ENCODE measurements at places on chromosomes 12 and 14.

DNA sequence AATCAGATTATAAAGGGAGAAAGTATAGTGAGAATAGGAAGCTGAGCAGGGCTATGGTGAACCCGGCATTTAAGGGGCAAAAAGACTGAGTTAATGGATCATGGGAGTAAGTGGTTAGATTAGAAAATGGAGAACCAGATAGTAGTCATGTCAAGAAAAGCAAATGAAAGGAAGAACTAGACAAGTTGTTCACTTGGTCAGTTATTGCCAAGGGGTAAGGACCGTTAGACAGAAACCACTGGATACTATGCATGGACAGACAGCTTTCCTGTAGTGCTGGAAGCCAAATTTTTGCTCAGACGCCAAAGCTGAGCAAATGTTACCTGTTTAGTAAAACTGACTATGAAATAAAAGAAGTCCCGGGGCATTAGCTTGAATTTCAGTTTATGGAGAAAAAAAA, 3.8 kb downstream of the LIMA1 start:
- DNase-seq = no peak

DNA sequence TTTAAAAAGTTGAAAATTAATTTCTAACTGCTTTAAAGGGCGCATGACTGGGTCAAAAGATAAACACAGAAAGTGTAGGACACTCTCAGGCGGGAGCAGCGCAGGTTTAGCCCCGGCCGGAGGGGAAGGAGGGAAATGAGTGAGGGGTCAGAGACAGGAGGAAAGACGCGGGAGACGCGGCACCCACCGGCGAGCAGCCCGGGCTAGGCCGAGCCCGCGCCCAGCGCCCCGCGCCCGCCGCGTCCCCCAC, 591 bp downstream of the GXYLT1 start:
- DNase-seq = peak; percentile 25

DNA sequence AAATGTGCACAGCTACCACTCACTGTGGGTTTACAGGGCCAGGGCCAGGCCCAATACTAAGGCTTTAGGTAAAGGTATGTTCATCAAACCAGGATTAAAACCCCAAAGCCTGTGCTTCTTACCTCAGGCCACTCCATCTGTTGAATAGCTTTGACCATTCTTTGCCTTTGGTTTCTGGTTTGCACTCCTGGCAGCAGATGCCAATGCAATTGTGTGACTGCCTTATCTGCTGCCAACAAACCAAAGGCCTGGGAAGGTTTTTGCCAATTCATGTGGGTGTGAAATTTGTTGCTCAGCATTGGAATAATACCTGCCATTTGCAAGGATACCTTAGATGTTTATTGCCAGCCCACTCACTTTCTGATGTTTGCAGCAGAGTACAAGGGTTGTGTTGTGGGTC, 221.6 kb downstream of the C12orf75 start:
- no peak for DNase-seq

DNA sequence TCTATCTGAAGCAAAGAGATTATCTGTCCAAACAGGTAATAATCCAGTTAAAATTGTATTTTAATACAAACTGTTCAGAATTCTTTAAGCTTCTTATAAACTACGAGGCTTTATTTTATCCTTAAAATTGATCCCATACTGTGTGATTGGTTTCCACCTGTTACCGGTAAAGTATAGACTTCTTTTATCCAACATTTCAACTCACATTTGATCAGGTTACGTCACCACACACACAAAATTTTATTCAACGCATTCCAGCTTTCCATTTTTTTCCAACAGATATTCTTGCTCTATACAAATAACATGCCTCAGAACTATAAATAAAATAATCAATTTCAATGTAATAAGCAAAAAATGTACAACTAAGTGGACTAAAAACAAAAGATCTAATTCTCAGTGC, 4.5 kb downstream of the NOVA1 start:
- no peak for DNase-seq

DNA sequence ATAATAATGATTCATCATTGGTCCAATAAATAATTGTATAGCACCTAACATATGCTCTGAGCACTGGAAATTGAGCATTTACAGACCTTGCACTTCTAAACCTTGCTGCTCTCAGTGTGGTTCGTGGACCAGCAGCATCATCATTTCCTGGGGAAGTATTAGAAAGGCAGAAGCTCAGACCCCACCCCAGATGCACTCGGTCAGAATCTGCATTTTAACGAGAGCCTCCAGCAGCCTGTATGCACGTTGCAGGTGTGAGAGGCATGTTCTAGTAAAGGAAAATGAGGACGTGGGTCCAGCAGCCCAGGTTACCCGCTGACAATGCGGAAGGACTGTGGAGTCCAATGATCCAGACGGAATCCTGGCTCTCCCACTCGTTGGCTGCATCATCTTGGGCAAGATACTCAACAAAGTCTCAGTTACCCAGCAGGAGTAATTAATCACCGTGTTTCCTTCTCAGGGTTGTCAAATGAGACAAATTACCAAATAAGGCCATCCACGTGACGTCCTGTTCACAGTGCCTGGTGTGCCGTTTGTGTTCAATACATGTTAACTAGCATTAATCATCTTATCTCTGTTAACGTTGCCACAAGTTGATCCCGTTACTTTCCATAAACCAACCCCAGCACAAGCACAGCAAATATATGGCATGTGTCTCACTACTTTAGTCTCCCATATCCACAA, 49.2 kb upstream of the CCND2 start:
- no peak for DNase-seq

GRCh38 chr12:68335462-68335861, 3.3 kb upstream of the MDM1 start:
- no peak for DNase-seq

DNA sequence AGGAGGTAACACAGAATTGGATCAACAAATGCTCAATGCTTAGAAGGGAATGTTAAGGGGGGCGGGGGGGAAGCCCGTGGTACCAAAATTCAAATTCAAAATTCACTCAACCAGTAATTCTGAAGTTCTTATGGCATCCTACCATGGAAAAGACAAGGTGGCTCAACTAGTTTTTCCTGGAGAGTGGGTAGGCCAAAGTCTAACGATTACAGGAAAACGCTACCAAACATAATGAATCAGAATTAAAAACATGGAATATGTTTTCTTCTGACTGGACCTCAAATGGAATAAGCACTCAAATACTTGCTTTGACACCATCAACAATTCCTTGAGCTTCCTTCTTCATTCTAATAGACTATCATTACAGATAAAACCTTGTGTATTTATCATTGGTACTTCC, 2.3 kb downstream of the NACA start:
- no peak for DNase-seq

DNA sequence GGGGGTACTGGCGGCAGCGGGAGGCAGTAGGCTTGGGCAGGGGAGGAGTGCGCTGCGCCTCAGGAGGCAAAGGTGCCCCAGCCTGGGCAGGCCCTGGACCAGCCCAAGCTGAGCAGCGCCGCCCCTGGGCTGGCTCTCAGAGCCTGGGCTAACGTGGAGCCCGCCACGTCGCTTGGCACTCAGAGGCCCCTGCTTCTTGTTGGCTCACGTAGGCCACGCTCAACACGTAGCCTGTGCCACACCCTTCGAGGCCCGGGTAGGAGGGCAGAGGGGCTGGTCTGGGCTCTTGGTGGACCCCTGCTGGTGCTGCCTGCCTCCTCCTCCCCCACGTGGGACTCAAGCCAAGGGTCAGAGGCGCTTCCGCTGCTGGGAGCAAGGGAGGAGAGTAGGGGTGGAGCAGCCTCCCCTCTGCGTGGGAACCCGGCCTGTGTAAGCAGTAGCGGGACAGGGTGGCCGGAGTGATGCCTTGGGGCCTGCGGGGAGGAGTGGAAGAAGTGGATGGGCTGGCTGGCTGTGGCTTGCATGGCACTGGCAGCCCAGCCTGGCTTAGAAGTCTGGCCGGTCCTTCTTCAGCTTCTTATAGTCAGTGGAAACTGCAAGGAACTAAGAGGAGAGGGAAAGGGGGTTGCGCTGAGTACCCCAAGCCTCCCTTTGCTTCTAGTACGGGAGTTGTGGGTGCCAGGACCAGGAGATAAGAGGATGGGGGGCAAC, 5.7 kb downstream of the SHMT2 start:
- DNase-seq = peak; percentile 28

- DNase-seq = no peak
These were observed 59.8 kb upstream of the RBM19 start for GRCh38 chr12:114025935-114026334.

DNA sequence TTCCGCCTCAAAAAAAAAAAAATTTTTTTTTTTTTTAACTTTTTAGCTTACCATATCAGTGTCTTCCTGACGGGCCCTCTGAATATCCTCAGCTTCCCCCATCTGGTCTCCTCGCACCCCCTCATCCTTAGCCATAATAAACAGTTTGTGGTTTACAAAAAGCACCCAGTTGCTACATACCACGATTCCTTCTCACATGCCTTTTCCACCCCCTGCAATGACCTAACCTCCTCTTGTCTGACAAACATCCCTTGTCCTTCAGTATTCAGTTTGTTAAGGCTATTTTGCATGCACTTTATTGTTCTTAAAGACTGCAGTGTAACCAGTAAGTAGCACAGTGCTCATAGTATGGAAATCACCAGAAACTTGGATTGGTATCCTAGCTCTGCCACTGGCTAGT, 88.5 kb downstream of the PPM1H start:
- DNase-seq = no peak

DNA sequence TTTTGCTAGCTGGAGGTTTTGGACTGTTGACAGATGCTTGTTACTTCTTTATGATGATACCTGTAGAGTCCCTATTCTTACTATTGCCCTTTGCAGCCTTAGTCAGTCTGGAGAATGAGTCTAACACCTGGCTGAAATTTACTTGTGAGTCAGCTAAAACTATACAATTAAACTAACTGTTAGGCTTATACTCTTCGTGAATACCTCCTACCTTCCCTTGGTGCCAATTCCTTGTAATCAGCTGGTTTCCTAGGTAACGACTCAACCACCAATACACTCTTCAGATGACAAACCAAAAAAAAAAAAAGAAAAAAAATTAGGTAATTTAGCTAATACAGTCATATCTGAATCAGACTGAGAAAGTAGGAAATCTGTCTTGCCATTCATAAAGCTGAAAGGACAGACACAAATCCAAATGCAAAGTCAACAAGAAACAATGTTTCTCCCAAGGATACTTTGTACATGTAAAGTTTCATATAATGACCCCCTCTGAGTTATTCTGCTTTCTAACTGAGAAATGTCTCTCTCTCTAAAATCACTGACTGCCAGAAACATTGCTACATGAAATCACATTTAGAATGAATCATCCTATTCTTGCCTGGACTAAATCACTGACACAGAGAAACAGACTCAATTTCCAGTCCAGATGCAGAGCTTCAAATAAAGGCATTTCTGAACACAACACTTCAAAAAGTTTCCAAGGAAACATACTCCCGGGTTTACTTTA, 56.5 kb upstream of the CDKL1 start:
- DNase-seq = no peak

DNA sequence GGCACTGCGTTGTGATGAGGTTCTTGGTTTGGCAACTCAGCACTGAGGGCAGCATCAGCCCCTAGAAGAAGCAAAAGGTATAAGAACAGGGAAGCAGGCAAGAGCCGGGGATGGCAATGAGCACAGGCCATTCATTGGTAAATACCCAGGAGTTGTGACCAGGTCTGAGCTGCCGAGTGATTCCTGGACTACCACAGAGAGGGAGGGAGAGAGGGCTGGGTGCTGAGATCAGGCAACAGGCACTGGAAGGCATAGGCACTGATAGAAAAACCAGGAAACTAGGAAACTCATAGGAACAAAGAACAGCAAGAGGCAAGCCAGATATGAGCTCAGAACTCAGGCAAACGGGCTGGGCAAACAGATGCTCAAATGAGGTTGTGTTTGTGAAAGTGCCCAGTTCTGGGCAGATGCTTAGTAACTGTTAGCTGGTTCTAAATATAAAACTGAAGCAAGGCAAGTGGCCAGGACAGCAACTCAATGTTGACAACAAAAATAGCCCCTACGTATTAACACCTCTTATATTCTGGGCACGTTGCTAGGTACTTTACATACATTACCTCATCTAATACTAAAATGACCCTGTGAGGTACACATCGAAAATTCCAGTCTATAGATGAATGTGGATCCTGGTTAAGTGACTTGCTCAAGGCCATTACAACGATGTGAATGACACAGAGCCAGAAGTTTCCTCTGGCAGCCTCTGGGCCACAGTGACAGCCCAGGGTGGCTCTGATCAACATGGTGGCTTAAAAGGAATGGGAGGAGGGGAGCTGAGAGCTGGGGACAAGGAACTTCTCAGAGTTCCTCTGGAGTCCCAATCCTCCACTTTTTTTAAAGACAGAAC, 121.1 kb downstream of the PRMT8 start:
- DNase-seq = no peak

DNA sequence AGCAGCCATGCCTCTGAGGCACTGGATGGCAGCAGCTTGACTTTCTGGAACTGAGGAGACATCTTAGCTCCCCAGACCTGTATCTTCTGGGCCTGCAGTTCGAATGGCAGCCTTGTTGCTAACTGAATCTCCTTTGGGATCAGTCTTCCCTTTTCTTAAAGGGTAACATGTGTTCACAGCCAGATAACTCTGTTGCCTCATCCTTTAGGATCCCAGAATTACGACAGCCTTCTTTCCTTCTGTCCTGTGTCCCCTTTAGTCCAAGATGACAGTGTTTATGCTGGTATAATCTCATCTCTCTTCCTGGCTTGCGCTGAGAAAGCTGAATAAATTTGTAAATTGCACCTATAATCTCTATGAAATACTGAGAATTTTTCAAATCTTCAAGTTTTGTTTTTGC, 9.1 kb upstream of the ERC1 start:
- DNase-seq = no peak

GRCh38 chr12:124152731-124153130, 142.2 kb upstream of the RFLNA start:
- no peak for DNase-seq

GRCh38 chr14:35351897-35352273, 52.7 kb downstream of the NFKBIA start:
- DNase-seq = no peak

DNA sequence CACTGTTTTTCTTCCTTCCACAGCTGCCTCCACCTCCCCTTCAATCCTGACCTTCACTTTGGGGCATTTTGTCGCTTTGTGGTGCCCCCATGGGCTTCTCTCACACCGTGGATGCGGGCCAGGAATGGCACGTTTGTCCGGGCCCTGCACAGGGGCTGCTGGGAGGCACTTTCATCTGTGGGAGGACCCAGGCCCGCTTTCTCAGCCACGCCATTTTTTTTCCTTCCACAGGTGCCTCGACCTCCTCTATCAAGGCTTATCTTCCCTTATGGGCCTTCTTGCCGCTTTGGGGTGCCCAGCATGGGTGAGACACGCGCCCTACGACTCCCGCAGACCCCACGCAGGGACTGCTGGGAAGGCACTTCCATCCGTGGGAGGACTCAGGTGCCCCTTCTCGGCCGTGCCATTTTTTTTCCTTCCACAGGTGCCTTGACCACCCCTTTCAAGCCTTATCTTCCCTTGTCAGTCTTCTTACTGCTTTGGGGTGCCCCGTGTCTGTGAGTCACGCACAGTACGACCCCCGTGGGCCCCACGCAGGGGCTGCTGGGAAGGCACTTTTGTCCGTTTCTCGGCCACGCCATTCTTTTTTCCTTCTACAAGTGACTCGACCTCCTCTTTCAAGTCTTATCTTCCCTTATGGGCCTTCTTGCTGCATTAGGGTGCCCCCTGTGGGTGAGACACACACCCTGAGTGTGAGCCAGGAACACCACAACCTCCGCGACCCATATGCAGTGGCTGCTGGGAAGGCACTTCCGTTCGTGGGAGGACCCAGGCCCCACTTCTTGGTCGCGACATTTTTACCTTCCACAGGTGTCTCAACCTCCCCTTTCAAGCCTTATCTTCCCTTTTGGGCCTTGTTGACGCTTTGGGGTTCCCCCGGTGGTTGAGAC, 270.7 kb downstream of the ALG10 start:
- DNase-seq = peak; percentile 3
